Ascending aorta (tissue), 2 donors: ENCODE measurements at places on chromosomes 4 and X.

DNA sequence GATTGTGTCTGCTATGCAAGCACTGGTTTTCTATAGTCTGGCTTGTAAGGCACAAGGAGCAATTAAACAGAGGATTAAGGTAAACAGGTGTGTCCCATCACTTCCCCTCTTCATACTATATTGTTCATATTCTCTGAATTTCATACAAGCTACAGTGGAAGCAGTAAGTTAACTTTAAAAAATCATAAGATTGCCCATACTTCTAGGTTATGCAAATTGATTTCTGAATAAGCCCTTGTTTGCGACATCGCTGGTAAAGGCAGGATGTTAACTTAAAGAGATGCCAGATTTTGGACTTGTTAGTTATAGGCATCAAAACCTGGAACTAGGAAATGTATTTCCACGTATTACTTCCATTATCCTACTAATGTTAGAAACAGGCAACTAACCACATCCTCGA lies 1.0 kb upstream of the TMEM131L start:
- no peak for DNase-seq

GRCh38 chrX:49040376-49040955 lies 2.7 kb downstream of the TFE3 start:
- no peak for DNase-seq

DNA sequence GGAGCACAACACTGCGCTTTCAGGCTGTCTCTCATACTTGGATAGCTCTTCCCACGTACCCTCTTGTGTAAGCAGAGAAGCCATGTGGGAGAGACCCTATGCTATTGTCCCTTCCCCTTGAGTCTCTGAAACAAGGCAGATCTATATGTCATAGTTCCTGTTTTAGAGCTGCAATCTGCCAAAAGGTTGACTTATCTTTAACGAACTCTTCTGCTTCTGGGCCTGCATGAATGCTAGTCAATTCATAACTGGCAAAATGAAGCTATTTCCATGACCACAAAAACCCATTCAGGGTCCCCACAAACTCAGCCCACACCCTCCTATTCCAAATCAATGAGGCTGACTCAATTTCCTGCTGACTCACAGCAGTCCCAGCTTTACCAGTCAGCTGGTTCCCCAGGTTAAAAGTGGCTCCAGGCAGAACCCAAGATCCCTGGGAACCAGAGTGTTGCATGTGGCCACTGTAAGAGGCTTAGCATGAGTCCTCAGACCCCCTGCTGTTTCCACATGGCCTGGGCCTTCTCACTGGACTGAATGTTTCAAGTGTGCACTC lies 25.3 kb upstream of the SOD3 start:
- DNase-seq = no peak

GRCh38 chr4:159242427-159242826 lies 139.5 kb downstream of the RAPGEF2 start:
- DNase-seq = no peak

DNA sequence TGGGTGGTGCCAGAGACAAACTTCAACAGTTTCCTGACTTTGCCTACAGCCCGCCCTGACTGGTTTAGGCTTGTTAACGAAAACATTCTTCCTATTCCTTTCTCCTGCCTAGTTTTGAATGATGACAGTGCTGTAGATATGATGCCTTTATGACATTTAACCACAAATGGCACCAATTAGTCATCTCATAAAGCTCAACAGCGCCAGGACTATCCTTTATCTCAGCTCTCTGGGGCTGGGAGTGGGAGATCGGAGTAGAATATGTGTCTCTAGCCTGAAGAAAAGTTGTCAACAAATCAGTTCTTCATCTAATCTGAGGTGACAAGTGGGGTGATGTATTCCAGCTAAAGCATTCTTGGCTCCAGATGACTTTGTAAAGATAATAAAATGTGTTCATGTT lies 64.6 kb upstream of the SH3RF1 start:
- DNase-seq = no peak
